Mammary epithelial cell (primary cell): ENCODE measurements at places on chromosomes 7 and 10. TPM values are rescaled to one million over a fixed set of nuclear protein-coding genes. Genes with fewer than 3 reads are reported as not detected.
A peak's percentile ranks its signal among the peaks of the same experiment; 100 is the strongest.

GRCh38 chr7:155710530-155710929 lies 66.1 kb downstream of the RBM33 start:
- no peak for DNase-seq

GRCh38 chr7:144780071-144780608 lies 55.7 kb downstream of the TPK1 start:
- peak; percentile 61 for DNase-seq

- DNase-seq = no peak
Observed at GRCh38 chr10:26438534-26439341, 597 bp downstream of the APBB1IP start.

Gene CYP2E1
- total RNA-seq = 0.17 TPM

Gene CTNNA3
- not detected for total RNA-seq

Gene CRHR2
- not detected for total RNA-seq

Gene BLNK
- total RNA-seq = 5.8 and 10.2 TPM in 2 replicates

- DNase-seq = no peak
Observed at GRCh38 chr7:71761336-71761735, 629.4 kb downstream of the GALNT17 start.

GRCh38 chr10:124048371-124049290 lies 44.8 kb downstream of the CHST15 start:
- no peak for DNase-seq

Gene MOGAT3
- not detected for total RNA-seq

DNA sequence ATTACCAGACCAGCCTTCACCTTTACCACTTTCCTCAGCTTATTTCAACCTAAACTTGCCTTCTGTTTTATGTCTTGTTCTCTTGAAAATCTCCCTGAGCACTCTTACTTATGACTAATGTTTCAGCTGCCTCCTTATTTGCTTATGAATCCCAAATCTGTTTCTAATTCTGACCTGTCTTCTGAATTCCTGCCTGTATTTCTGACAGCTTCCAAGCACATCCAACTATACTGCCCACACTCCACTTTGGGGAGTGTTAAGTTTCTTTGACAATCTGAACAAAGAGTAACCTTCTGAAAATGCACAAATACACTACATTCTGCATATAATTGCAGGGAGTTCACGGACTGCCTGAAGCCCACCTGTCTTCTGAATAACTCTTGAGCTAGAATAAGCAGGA lies 48.7 kb downstream of the ARMC3 start:
- DNase-seq = no peak

Gene ZNF680
- total RNA-seq = 14.5 TPM

Gene SEMA4G
- total RNA-seq = 1.3 and 3.7 TPM in 2 replicates

Gene SLC26A5
- total RNA-seq = not detected in 2 replicates

- no peak for DNase-seq
Observed at GRCh38 chr7:44273681-44274622, 51.4 kb downstream of the CAMK2B start.

DNA sequence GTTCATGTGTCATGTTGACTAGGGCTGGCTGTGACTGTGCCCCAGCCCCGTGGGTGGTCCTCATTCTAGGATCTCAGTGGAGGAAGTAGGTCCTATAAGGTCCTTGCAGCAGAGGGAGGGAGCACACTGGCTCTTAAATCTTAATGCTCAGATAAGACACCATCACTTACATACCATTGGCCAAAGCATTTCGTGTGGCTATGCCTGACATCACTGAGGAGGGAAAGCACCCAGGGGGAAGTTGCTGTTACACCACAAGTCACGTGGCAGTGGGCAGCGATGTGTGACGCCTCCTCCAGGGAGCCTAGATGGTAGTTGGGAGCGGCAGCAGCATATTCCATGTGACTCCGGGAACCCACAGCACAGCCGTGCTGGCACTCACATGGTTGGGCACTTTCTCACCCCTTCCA lies 224.7 kb upstream of the SH2B2 start:
- DNase-seq = no peak

Gene WEE2
- total RNA-seq = not detected

Gene WNT2
- total RNA-seq = not detected in 2 replicates

- DNase-seq = no peak
Observed at GRCh38 chr10:14233566-14233965, 97.2 kb downstream of the FRMD4A start.

GRCh38 chr10:30882281-30882680 lies 149.4 kb downstream of the ZNF438 start:
- no peak for DNase-seq

Gene TUBB8
- not detected for total RNA-seq

Gene NME8
- not detected in 2 replicates for total RNA-seq

DNA sequence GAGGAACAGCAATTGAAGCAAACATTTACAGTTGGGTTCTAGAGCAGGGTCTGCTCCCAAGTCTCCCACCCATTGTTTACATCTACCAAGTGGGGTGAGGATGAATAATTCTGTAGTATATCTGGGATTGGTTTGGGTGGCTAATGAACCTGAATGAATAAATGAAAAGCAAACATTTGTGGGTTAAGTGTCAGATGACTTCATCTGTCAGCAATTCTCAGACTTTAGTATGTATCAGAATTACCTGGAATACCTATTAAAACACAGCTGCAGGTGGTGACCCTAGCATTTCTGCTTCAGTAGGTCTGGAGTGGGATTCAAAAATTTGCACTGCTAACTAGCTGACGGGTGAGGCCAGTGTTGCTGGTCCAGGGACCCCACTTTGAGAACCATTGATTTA lies 18.0 kb upstream of the NPVF start:
- peak; percentile 2 for DNase-seq

- no peak for DNase-seq
Observed at GRCh38 chr10:4501306-4501705, 324.7 kb upstream of the AKR1E2 start.

DNA sequence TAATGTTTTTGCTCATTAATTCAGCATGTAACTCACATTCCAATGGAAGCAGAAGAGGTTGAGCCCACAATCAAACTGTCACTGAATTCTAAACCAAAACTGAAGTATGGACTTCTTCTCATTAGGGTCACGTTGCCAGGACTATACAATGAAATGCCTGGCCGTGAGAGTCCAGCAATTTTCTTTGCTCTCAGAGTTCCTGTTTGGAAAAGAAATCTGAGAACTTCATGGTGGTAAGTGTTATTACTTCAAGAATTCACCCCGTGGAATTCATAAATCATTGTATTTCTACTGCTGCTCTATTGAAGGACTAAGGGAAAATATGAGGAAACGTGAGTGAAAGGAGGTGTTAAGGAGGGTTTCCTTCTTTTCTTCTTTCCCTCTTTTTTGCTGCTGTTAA lies 441.8 kb upstream of the AKR1E2 start:
- no peak for DNase-seq

DNA sequence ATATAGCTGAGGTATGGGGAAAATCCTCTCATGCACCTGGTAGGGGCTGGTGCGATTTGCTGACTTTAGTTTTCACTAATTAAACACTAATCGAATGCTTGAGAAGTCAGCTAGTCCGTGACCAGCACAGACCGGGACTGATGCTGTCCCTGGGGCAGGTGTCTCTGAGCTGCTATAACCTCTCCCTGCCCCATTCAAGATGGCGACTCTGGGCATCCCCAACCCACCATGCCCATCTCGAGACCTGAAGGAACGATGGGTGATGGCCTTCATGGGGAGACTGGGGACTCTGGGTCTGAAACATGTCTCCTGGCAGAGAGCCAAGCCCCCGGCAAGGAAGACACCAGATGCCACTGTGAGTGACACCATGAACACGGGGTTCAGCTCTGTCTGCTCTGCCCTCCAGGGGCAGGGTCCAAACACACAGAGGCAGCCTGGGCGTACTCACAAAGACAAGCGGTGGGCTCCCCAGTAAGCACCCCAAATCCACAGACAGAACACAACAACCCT lies 57.4 kb downstream of the GNA12 start:
- no peak for DNase-seq

GRCh38 chr10:88991161-88991898 lies 732 bp downstream of the FAS start:
- DNase-seq = peak; percentile 83

GRCh38 chr10:113917636-113918035 lies 63.2 kb downstream of the NHLRC2 start:
- no peak for DNase-seq

Gene LRIT1
- total RNA-seq = not detected in 2 replicates

DNA sequence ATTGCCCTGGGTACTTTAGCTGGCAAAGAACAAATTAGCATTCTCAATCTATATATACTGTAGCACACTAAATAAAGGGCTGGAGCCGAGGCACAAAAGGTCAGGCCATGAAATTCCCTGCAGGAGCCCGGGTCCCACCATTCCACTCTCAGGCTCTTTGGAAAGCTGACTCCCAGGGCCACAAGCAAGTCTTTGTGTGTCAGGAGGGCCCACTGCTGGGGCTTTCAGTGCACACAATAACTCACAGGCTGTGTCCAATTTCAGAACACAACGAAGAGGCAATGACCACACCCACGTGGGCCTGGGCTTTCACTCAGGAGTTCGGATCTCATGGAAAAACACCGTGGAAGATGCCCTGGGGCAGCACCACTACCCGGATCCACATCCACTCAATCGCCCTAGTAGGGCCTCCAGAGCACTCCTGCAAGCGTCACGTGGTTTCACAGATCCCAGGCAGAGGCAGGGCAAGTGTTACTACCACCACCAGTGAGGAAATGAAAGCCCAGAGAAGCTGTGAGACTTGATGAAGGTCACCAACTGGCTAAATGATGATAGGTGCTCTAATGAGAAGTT lies 60.3 kb downstream of the COBL start:
- no peak for DNase-seq

DNA sequence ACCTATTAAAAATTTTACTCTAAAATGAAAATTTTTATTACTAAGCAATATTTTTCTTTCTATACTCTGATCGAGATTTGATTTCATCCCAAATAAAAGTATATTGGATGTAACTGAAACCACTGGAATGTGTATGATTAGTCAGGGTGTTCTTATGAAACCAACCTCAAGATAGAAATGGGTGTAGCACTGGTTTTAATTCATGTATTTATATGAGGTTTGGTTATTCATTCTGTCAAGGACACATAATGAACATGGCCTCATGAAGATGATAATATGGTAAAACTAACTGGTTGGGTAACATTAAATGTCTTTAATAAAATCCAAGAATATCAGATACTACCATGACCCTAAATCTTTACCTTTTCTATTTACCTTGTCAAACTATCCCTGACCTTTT lies 197.7 kb downstream of the SEMA3A start:
- peak; percentile 58 for DNase-seq
